ENCODE measurements at places on chromosomes 7 and 10.

- DNase-seq = no peak
These were observed 601.1 kb downstream of the ARL4A start for GRCh38 chr7:13288516-13288915.

GRCh38 chr7:114356133-114356532, 58.5 kb upstream of the FOXP2 start:
- DNase-seq = no peak

GRCh38 chr7:127786184-127786583, 134.2 kb downstream of the SND1 start:
- DNase-seq = no peak

DNA sequence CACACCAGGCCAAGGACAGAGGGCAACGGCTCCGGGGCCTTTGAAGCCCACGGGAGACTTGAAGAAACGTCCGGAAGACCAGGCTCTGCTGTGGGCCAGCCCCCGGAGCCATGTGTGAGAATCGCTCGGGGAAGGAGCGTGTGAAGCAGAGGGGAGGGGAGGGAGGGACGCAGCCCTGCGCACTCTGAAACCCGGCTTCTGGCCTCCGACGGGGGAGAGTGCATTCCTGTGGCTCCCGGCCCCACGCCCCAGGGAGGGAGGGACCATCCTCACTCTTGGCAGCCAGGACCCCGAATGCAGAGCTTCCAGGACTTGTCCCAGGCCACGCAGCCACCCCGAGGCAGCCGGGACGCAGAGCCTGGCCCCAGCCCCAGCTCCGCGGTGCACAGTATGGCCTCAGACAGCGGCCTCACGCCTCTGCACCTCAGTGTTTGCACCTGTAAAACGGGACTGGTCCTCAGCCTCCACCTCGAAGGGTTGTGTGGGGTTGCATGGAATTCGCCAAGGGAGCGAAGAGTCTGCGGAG, 67.4 kb downstream of the PDGFA start:
- no peak for DNase-seq

- DNase-seq = no peak
These were observed 186.0 kb upstream of the PRPS1L1 start for GRCh38 chr7:18213652-18214051.

GRCh38 chr7:85608804-85609203, 421.9 kb upstream of the SEMA3D start:
- no peak for DNase-seq

DNA sequence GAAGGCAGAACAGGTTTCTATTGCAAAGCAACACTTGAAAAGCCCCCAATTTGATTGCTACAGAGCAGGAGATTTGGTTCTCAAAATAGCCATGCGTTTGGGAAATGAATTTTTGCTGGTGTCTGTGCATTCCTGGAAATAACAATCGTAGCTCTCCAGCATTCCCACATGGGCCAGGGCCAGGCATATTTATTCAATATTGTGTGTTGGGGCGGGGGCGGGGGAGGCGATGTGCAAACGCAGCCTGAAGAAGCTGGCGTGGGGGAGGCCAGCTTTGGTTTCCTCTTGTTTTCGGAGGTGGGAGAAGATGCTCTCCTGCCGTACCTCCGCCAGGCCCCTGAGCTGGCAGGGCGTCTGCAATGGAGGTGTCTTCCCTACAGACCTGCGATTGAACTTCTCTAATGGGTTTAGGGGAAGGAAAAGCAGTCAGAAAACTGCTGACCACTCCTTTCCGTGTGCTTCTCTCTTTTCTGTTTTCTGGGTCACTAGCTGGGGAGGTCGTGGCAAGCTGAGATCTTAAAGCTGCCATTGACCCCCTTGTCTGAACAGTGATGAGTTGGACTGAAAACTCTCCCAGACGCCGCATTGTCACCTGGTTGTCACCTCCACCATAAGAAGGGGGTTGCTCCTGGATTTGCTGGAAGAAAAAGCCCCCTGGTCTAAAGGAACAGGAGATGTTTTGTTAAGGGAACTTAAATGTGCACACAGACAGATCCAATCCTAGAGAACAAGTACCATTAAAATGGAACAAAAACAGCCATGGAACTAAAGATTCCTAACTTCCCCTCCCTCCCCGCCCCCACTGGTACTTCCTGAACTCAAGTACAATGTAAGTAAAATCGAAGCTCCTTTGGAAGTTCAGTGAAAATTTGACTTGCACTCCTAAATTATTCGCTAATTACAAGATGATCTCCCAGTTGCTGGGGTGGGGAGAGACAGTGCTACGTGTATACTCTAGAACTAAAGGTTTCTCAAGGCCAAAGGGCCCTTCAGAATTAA, 56.4 kb upstream of the HABP2 start:
- no peak for DNase-seq

GRCh38 chr10:132687181-132687892, 98.6 kb downstream of the NKX6-2 start:
- no peak for DNase-seq

- DNase-seq = no peak
These were observed 32.3 kb upstream of the PPIF start for GRCh38 chr10:79314761-79315601.

- no peak for DNase-seq
These were observed 141.2 kb downstream of the LHPP start for GRCh38 chr10:124602646-124603365.

DNA sequence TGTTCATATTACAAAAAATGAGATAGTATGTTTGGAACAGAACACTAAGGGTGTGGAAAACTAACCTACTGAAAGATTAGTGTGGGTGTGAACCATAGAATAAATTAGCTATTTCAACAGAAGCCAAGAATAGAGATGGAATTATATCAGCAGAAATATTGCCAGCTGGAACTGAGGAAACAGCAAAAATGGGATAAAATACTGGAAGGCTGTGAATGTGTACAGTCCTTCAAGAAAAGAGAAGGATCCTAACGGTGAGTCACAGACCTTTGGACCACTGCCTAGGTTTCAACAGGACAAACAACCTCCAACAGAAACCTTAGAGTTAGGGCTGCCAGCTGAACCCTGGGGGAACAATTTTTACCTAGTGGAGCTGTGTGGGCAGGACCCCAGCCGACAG, 395.0 kb downstream of the ZWINT start:
- DNase-seq = no peak

DNA sequence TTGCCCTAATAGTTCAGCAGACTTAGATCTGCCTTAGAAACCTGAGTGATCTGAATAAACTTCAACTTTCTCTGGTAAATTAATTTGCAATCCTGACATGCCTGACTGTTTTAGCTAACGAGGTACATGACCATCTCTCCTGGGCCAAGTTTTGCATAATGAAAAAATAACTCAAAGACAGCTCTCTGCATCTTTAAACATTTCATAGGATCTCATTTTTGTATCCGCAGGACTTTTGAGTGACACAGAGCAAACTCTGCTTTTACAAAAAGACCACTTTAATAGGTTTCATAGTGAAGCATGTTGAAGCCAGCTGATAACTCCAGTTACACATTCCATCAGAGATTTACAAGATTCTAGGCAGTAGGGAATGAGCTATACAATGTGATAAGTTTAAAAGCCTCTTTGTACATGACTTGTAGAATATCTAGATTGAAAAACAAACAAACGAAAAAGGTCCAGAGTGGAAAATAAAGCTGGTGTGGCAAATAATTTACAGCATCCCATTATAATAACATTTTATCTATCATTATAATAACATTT, 2.1 kb downstream of the PRKG1 start:
- no peak for DNase-seq

GRCh38 chr10:75403939-75404814, 2.6 kb upstream of the ZNF503 start:
- DNase-seq = no peak

DNA sequence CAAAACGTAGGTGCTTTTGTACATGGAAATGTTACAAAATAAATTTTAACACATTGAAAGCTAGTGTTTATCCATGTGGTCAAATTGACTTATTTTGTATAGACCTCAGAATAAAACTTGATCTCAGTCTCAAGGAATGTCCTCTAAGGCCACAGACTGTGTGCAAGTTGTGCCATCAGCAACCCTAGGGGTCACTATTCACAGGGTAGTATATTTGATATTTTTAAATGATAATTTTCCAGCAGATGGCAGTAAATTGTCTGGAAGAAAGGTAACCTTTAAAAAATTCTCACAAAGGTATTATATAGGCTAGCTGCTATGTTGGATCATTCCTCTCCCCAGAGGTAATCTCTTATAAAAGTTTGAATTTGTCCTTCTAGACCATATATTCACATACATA, 12.9 kb upstream of the SNX10 start:
- DNase-seq = no peak

DNA sequence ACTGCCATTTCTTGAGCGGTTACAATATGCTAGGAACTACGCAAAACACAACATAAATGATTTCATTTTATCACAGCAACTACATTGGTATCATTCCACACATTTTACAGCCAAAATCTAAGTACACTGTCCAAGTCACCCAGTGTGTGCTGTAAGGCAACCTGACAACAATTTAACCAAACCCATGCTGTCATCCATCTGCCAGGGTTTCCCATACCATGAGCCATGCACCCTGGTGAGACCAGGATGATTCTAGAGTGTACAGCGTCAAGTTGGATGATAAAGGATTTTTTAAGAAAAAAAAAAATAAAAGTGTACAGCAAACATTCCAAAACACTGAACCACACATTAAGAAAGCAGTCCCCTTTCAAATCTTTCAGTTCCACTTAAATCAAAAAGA, 52.9 kb downstream of the PIK3AP1 start:
- DNase-seq = no peak

DNA sequence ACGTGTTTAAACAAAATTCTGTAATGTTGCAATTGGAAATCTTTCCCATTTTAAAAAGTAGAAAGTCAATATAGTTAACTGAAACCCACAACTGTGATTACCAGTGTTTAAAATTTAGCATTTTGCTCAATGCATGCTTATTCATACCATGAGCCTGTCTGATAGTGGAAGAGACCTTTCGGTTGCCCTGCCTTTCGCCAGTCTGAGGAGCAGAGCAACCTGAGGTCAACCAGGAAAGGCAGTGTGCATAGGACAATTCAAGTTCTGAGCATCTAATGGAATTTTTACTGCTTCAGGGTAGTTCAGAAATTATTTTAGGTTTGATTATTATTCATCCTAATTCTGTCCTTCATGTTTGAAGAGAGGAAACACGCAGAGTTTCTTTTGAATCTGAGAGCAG, 100.8 kb downstream of the CUBN start:
- no peak for DNase-seq

DNA sequence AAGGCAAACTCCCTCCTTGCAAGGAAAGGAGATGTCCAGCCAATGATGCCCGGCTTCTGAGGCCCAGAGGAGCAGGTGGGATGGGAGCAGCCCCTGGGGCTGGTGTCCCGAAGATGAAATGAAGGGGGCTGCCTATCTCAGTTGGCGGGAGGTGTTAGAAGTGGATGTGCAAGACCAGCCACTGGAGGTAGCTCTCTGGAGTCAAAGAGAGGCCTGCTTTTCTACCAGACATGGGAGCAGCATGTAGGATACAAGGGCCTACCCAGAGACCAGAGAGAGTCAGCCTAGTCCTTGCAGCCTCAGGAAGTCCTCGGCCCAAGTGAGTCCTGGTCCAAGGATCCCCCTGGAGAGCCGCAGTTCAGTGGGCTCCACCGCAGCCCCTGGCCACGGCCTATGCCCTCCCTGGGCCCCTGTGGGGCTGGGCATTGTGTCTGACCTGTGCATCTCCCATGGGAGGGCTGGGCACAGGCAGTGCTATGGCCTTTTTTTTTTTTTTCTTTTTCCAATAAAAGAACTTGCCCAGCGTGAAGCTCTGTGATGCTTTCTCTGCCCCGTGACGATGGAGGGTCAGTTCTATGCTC, 17.7 kb downstream of the GOLGA7B start:
- no peak for DNase-seq

DNA sequence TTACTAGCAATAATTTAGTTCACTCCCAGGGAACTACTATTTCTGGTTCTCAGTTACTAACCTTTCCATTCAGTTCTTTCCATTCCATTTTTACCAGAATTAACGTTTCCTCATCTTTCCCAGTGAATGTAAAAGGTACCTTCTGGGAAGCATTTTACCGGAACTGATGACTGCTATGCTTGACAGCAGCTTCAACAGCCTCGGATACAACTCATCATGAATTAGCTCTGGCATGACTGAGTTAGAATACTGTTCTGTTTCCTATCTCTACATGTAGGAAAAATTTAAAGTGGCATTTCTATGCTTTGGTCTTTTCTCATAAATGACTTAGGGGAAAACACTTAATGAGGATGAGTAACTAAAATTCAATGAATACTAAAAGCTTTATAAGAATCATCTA, 18.6 kb downstream of the TAS2R41 start:
- DNase-seq = no peak

- DNase-seq = no peak
These were observed 138.2 kb upstream of the TMEM229A start for GRCh38 chr7:124171068-124171467.
